Fibroblast of the aortic adventitia (primary cell): ENCODE measurements at places on chromosomes 1 and 21.
A peak's percentile ranks its signal among the peaks of the same experiment; 100 is the strongest.

- DNase-seq = peak; percentile 59
Measured at GRCh38 chr1:115450501-115451040, 112.5 kb upstream of the NGF start.

GRCh38 chr21:17612023-17612564 is 607 bp downstream of the BTG3 start:
- peak; percentile 64 for DNase-seq

- DNase-seq = no peak
Measured at GRCh38 chr1:36790191-36790590, 244.1 kb downstream of the GRIK3 start.

DNA sequence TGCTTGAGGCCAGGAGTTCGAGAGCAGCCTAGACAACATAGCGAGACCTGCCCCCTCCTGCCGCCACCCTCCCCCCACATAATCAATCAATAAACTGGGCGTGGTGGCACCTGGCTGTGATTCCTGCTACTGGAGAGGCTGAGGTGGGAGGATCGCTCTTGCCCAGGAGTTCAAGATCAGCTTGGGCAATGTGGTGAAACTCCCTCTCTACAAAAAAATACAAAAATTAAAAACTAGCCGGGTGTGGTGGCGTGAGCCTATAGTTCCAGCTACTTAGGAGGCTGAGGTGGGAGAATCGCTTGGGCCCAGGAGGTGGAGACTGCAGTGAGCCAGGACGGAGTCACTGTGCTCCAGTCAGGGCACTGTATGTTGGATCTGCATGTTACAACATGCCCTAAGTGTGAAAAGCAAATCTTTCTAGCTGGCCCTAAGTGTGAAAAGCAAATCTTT is 7.0 kb upstream of the MDM4 start:
- DNase-seq = no peak

- DNase-seq = no peak
Measured at GRCh38 chr1:110513511-110513910, 5.5 kb downstream of the KCNA10 start.
